NCI-H748 treated with DMSO at 0.1 percent for 48 hours (cell line): ENCODE measurements at places on chromosomes 7 and 10.

GRCh38 chr10:123888751-123889150 is 2.9 kb downstream of the CPXM2 start:
- no peak for DNase-seq

DNA sequence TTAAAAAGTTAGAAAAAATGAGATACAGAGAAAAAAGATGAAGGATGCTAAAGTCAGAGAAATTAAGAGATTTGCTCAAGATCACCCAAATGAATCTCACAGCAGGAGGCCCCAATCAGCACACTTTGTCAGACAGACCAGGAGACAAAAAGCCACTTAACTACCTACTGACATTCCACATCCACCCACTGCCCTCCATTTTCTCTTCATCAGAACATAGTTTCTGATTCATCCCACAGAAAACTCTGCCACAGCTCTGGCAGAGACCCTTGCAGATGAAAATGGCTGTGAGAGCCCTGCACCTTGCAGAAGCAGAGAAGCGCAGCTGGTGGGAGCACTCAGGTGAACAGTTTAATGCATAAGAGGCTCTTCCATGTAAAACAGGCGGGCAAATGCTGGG is 26.6 kb downstream of the DGKI start:
- no peak for DNase-seq

DNA sequence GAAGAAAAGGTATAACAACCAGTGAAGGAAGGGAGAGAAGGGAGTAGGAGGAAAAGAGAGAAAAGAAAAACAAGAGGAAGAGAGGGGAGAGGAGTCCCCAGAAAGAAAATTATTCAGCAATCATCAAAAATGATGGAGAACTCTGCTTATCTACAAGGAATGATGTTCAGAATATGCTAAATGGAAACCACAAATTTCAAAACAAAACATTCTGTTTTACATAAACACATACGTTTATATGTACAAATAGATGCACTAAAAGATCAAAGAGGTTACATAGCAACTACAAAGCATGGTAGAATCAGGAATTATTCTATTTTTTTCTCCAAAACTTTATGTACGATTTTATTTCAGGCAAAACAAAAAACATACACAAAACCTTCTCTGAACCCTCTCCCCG is 91.9 kb downstream of the FAM13C start:
- DNase-seq, result no peak

- DNase-seq, result no peak
Observed at GRCh38 chr7:127239814-127240213, 12.9 kb downstream of the GRM8 start.

- no peak for DNase-seq
Observed at GRCh38 chr7:7786595-7786994, 68.2 kb upstream of the RPA3 start.

DNA sequence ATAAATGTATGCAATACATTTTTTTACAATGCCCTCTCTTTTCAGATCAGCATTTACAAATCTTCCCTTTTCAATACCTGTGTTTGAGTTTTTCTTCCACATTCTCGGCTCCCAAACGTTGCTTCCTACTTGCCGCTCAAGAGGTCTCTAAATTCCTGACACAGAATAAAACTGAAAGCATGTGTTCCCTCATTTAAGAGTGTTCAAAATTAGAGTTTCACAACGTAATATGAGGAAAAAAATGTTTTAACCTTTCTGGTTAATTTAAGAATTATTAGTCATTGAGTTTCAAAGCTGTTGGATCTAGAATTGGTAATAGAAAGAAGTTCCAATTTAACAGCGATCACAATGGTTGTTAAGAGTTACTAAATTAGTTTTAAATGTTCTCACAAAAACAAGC is 100.4 kb downstream of the ARID5B start:
- DNase-seq, result no peak

GRCh38 chr10:91307489-91307888 is 87.0 kb downstream of the PCGF5 start:
- no peak for DNase-seq

GRCh38 chr10:113982769-113983168 is 60.9 kb upstream of the ADRB1 start:
- no peak for DNase-seq

DNA sequence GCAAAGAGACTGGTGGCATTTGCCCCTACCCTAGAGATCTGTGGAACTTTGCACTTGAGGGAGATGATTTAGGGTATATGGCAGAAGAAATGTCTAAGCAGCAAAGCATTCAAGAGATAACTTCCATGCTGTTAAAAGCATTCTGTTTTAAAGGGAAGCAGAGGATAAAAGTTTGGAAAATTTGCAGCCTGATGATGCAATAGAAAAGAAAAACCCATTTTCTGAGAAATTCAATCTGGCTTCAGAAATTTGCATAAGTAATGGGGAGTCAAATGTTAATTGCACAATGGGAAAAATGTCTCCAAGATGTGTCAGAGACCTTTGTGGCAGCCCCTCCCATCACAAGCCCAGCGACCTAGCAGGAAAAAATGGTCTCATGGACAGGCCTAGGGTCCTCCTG is 361.7 kb downstream of the ANKRD7 start:
- DNase-seq, result no peak

GRCh38 chr10:68756246-68756645 is 35.2 kb downstream of the CCAR1 start:
- no peak for DNase-seq

- peak; percentile 48 for DNase-seq
Observed at GRCh38 chr7:142632271-142633134, 116.8 kb upstream of the PRSS1 start.

DNA sequence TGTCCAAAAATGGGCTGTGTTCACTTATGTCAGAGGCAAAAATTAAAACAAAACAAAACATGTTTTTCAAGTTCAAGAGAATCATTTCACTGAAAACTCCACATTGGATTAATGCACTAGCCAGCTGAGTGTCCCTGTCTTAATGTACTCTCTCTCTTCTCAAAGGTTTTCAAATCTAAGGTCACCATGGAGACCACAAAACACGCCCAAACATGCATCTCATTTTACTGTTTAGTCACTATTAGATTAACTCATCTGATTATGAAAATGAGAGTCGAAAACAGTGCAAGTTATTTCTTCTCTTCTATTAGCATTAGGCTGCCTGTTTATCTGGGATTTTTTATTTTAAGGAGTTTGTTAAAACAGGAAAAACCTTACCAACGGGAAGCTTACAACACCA is 70.8 kb upstream of the ASAH2 start:
- DNase-seq, result no peak

DNA sequence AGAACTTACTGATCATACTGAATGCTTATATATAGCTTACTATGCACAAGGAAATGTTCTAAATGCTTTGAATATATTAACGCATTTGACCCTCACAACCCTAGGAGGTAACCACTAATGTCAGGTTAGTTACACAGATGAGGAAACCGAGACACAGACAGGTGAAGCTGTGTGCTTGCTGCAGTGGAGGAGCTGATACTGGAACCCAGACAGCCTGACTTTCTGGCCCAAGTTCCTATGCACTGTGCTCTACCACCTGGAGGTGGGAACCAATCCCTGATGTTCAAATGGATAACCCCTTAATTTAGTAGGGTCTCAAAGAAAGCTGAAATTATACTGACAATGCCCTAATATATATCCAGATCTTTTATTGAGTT is 119.6 kb downstream of the SORBS1 start:
- no peak for DNase-seq

DNA sequence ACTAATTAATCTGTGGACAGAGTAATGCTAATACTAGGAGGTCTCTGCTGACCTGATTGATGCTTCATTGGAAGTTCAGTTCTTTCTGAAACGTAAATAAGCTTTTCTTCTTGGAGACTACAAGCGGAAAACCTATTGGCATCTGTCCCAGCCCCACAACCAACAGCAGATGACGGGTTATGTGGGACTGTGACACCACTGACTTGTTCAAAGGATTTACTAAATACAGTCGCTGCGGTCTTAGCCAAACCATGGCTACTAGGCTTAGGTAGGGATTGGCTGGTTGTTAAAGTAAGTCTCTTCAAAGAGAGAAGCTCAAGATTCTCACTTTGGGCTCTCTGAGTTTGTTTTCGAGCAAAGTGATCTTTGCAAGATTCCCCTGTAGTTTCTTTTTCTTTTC is 68.3 kb downstream of the HYCC1 start:
- DNase-seq, result no peak

- no peak for DNase-seq
Observed at GRCh38 chr7:77674878-77675277, 21.4 kb upstream of the RSBN1L start.

DNA sequence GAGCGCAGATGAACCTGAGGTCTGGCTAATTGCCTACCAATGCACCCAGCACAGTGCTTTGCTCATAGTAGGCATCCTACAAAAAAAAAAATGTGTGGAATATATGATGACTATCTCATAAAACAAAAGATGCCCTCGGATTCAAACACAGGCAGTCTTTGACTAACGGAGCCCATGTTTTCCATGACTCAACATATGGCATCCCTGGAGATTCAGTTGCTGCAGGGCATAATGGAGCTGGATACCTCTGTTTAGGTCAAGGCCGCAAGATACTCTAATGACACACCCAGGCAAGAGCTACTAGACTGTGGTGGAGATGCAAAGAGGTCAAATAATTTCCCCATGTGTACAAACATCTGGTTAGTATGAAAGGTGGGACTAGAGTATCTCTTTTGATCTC is 16.3 kb downstream of the CUBN start:
- DNase-seq, result no peak

DNA sequence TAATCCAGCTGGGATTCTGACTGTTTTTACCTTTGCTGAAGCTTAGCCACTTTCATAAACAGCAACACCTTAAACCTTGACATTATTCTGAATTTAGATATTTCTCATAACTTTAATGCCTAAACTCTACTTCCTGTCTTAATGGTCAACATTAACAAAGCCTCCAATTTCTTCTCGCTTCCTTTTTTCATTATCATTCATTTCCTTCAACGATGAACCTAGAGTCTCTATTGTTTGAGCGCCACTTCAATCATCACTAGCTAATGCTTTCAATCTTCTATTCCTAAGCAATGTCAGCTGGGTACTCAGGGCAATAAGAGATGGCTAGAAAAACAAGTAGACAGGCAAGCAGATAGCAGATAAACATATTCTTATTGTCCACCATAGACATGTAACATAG is 96.6 kb upstream of the TMEM196 start:
- no peak for DNase-seq

DNA sequence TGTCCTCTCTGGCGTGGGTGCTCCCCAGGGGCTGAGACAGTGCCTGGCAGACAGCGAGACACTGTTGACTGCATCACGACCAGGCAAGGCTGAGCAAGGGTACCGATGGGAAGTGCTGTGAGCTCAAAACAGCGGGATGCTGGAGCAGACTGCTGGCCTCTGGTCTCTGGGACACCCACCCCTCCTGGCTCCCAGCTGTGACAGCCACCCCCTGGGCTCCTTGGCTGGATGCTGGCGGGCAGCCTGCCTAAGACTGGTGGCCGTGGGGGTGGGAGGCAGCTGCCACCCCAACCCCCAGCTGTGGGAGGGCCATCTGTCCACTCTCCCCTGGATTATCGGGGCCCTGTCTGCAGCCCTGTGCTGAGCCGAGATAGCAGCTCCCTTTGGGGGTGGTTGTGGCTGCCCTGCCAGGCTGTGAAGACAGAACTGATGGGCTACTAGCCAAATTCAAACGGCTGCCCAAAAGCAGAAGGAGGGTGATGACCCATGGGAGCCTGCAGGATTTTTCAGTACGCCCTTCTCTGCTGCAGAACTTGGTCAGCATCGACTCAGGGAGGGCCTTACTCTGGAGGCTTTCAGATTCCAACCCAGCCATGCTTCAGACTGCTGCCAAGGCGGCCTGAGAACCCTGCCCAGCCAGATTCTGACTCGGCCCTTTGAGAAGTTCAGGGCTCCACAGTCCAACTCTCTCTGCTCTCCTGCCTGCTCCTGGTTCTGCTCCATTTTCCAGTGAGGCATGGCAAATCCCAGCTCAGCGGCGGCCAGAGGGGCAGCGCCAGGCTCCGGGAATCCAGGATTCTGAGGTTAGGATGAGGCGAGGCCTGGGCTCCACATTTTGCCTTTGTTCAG is 125.3 kb downstream of the NEURL1 start:
- no peak for DNase-seq

DNA sequence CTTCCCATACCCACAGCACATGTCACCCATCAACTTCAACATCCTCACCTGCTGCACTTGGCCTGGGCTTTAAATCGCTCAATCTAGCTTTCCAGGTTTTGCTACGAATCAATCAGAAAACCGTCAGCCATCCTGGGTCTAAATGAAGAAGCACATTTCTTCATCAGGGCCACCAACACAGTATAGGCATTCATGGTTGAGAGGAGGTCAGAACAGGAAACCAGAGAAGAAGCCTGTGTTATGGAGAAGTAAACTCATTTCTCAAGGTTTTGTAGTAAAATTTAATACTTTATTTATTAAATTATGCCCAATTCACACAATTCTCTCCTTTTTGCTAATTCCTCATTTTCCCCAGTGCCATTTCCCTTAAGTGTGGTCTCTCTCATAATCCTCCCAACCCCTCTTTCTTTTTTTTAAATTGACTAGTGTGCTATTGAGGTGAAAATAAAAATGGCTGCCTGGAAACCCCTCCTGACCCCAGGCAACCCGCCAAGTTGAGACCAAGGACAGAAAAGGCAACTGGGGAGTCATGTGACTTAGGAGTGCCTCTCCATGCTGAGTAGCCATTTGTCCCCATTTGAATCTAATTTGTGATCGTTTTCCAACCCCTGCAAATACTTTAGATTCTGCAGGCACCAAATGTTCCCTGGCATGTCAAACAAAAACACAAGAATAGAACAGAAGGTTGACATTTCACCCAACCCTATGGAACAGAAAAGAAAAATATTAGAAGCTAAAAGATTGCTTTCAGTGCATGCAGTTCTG is 181.1 kb upstream of the NAMPT start:
- DNase-seq, result no peak

GRCh38 chr10:105274556-105275070 is 633.5 kb downstream of the SORCS3 start:
- DNase-seq, result no peak

DNA sequence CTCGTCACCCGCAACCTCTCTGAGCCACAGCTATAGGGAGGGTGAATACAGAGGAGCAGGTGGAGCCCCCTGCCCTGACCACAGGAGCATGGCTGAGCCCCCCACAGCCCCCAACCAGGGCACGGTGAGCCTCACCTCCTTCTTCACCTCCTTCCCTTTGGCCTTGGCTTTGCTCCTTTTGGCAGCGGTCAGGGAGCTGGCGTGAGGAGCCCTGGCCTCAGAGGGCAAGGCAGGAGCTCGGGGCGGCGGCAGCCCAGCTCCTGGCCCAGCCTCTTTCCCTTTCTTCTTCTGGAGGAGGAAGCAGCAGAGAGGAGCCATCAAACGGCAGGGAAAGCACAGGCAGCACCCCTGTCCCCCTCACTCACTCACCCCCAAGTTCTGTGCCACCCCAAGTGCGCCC is 42.2 kb downstream of the SLC29A4 start:
- DNase-seq, result no peak
